Motor neuron (in vitro differentiated cells): ENCODE measurements at places on chromosomes 6 and 20. TPM values are rescaled to one million over a fixed set of nuclear protein-coding genes. Genes with fewer than 3 reads are reported as not detected.

The LAMA2 gene
- total RNA-seq, result 1.0 and 1.1 TPM in 2 replicates

The BTN1A1 gene
- not detected in 2 replicates for total RNA-seq

The ELOVL4 gene
- 21.8 and 24.2 TPM in 2 replicates for total RNA-seq

The ARFGAP1 gene
- total RNA-seq, result 57.2 and 59.6 TPM in 2 replicates

DNA sequence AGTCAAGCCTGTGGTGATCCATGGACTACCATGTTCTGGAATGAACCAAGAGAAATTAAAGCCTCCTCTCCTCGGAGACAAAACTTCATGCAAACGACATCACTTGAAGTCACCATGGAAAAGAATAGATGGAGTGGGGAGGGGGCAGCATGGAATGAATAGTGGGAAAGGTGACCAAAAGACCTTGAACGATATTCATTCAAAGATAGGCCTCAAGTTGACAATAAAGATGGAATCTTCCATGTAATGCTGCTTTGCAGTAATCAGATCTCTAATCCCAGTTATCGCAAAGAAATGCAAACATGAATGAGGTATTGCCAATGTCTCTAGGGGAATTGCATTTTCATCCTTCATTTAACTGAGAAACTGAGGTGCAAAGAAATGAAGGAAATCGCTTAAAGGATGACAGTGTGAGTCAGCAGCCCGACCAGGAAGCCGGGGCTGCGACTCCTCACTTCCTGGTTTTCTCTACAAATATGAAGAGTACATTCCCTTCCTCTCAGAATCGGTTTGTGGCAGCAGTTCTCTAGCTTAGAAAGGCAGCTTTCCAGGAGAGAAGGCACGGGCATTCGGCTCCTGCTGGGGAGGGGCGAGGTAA lies 65.6 kb upstream of the RREB1 start:
- no peak for ATAC-seq

- no peak for ATAC-seq
Observed at GRCh38 chr20:57069442-57069841, 197.0 kb downstream of the BMP7 start.

GRCh38 chr6:107215334-107215733 lies 100.0 kb upstream of the BEND3 start:
- no peak for ATAC-seq

DNA sequence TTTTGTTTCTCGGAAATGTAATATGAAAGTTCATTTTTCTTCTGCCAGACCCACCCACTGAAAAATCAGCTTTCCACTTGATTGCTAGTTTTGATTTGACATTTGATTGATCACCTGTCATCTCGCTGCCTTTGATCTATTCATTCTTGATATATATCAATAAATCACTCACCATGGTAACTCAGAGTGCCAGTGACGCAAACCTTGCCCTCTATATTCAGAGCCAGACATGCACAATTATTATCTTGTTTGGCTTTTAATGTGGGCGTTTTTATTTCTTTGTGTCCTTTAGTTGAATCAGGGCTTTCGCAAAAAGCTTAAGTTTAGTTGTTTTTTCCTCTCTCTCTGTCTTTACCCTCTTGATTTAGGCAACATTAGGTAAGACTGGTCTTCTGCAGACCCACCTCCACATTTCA lies 2.0 kb downstream of the TSHZ2 start:
- no peak for ATAC-seq

- ATAC-seq, result no peak
Observed at GRCh38 chr6:169339731-169340309, 86.2 kb upstream of the THBS2 start.

GRCh38 chr6:148395583-148396101 lies 53.0 kb downstream of the SASH1 start:
- no peak for ATAC-seq
